Urinary bladder (tissue), 4 donors: ENCODE measurements at places on chromosomes 6 and 20. TPM values are rescaled to one million over a fixed set of nuclear protein-coding genes. Genes with fewer than 3 reads are reported as not detected.

GRCh38 chr20:23161968-23162696 lies 76.0 kb upstream of the CD93 start:
- peak; percentile 31 for DNase-seq

DNA sequence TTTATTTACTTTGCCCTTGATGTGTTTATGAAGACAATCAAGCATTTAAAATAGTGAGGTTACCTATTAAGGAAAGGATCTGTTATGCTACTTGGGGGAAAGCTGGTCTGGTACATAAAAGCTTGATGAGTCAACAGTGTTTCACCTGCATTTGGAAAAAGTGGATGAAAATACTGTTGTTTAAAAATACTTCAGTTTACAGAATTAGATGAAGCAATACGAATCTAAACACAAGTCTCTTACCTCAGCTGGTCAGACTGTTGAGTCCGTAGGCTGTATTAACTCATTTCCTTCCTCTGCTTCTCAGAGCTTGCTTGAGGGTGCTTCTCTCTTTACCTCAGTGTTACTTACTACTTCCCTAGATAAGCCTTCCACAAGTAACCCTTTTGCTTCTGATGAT lies 36.1 kb downstream of the NKX2-4 start:
- no peak for DNase-seq

GRCh38 chr6:2783188-2783963 lies 18.2 kb downstream of the WRNIP1 start:
- no peak for DNase-seq

Gene CYP39A1
- 13.3 TPM for total RNA-seq

DNA sequence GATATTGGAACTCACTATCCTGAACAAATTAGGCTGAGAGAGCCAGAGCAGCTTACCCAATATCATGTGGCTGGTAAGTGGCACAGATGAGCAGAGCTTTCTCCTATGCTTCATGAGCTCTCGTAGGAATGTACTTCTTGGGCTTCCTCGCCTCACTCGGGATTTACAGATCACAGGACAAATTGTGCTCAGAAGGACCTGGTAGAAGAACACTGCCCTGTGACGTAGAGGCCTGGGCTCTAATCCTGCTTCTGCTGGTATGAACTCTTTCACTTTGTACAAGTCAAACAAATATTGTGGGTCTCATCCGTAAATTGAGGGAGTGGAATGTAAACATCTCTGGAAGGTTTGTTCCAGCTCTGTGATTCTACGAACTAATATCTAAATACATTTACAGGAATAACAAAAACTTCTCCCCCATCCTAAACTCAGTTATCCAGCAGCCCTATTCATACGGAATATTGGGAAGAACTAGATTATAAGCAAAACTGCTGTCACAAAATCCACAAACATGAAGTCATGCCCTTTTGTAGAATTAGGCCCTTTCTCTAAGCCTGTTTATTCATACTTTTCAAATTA lies 187.6 kb downstream of the CLIC5 start:
- no peak for DNase-seq

Gene CGA
- total RNA-seq, result not detected

DNA sequence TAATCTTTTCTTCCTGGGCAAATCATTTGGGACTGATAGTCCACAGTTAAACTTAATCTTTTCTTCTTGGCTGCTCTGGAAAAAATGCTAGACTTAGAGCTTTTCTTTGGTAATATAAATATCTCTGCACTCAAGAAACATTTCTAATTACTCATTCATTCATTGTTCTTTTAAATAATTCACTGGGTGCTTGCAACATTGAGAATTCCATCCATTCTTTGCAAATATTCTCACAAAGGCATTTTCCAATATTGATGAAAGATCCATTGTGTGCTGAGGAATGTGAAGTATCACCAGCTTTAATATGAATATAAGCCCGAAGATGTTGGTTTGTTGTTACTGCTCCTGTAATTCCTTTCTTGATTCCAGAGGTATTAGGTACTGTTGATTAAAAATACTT lies 38.4 kb downstream of the AKAP7 start:
- DNase-seq, result no peak

DNA sequence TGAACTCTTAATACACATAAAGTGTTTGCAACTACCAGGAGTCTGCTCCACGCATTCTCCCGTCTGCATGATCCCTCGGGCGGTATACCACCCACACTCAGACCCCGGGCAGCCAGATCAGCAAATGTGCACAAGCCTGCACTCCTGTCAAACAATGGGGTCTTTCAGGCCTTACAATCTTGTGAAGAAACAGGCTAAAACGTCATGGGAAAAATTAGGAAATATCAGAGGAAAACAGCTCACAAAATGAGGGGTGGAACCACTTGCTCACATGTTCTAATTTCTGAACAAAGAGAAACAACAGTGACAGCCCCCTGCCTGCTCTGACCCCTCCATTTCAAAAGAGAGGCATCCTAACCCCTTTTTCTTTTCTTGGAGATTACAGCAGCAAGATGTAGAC lies 69.4 kb downstream of the BACH2 start:
- DNase-seq, result no peak

DNA sequence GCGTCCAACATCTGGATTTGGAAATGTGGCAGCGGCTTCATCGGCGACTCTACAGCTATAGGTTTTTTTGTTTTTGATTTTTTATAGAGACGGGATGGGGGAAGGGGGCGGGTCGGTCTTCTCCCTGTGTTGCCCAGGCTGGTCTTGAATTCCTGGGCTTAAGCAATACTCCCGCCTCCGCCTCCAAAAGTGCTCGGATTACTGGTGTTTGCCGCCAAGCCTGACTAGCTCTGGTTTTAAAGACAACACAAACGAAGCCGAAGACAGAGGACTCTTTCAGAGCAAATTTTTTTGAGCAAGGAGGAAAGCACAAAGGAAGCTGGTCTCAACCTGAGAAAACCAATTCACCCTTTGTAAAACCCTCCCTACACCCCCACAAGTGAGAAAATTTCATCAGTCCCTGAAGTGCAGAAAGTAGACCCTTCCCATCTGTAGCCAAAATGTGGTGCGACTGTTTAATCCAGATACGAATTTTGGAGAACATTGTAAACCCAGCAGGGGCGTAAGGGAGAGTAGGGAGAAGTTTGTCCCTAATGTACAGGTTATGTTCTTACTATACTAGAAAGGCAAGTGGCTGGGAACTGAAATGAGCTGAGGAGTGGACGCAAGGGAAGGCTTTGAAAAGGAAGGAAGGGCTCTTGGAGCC lies 185.9 kb downstream of the TRIM27 start:
- no peak for DNase-seq

DNA sequence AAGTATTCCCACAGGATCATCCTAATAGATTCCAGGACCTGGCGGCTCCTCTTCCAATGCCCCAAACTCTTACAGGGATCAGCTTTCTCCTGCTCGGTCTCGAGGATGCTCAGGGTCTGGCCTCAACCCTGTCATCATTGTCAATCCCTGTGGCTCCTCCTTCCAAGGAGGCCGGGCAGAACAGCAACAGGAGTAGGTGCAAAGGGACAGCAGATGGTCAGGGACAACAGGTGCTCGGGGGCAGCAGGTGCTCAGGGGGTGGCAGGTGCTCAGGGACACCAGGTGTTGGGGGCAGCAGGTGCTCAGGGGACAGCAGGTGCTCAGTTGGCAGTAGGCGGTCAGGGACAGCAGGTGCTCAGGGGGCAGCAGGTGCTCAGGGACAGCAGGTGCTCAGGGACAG lies 84.8 kb downstream of the TTLL2 start:
- DNase-seq, result no peak

DNA sequence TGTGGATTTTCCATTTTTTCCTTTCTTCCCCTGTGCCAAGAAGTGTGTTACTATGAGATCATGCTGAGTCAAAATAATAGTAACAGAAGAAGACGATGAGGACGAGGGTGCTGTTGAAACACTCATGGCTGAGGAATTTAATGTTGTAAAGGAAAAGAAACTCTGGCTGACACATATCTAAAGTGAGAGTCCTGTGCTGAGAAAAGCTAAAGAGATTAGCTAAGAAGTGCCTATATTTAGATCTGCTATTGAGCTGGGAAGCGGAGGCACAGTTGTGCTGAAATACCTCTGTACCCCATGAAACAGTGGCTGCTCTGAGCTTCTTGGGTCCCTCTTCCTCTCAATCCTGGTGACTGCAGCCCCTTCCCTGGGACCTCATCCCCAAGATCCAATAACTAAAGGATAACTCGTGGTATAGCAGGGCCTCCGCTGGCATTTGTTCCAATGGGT lies 1.1 kb upstream of the SYTL3 start:
- DNase-seq, result no peak

- peak; percentile 39 for DNase-seq
Measured at GRCh38 chr6:15131651-15132061, 114.2 kb upstream of the JARID2 start.

DNA sequence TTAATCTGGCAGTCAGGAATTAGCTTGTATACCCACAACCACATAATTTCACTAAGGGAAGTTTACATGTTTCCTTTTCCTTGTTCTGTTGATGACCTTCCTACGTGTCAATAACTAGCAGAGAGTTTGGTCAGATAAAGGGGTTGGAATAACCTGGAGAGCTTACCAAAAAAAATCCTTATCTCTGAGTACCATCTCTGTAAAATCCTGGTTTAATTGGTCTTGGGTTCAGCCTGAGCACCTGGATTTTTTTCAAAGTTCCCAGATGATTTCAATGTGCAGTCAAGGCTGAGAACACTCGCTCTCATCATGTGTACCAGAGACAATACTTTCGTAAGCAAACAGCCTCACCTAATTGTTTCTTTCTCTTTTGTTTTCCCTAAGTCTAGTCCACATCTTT lies 483.8 kb upstream of the FLRT3 start:
- no peak for DNase-seq

DNA sequence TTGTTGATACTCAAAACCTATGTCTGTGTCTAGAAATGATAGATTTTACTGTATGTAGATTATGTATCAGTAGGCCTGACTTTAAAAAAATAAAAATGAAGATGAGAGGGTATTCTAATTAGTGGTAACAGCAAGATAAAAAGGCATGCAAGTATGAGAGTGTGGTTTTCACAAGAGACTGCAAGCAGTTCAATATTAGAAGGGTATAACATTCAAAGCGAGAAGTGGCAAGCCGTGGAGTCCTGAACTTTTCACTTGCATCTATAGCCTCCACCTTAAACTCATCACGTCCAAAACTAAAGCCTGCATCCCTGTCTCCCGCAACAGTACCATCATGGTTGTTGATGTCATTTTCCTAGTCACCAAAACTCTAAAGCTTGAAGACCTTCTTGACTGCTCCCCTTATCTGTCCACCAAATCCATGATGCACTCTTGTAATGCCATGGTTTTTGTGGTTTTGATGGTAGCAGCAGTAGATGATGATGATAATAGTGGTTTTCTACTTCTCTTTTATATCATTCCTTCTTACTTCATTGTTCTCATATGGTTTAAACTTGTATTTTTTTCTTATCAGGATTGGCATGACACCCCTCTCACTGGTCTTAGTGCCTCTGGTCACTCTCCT lies 9.2 kb upstream of the CGA start:
- no peak for DNase-seq

Gene THBD
- 11.1 TPM for total RNA-seq

Gene COL20A1
- total RNA-seq, result 1.2 TPM

Gene RIMS1
- 21.0 TPM for total RNA-seq

- DNase-seq, result no peak
Measured at GRCh38 chr20:51220293-51220706, 197.4 kb upstream of the KCNG1 start.

DNA sequence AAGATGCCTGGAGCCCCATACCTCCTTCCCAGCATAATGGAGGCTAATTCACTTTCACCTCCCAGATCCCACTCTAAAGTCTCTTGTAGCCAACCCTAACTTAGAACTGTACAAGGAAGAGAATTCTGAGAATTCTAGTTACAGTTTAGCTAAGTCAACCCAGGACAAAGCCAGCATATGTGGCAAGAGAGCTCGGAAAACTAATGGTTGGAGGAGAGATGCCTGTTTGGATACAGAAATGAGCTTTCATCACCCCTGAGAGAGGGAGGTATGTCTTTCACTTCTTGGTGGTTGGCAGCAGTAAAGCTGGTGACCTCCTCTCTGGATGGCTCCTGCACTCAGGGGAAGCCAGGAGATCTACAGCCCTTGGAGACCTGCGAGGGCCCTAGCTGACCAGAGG lies 252.6 kb upstream of the SUPT3H start:
- DNase-seq, result no peak
